NCI-H69 (cell line): ENCODE measurements at places on chromosomes 3 and 15.

DNA sequence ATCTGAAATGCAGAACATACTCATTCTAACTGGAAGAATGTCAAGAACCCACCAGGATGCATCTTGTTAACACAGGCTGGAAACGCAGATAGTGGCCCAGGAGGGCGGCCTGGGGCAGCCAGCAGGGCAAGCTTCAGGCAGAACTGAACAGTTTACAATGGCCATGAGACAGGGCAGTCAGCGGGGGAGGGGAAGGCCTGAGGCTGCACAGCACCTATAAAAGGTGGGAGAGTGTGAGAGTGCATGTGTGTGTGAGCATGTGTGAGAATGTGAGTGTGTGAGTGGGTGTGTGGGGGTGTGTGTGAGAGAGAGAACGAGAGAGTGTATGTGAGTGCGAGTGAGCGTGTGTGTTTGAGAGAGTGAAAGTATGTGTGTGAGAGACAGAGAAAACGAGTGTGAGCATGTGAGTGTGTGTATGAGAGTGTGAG, 26.8 kb upstream of the SLCO2A1 start:
- DNase-seq: no peak

DNA sequence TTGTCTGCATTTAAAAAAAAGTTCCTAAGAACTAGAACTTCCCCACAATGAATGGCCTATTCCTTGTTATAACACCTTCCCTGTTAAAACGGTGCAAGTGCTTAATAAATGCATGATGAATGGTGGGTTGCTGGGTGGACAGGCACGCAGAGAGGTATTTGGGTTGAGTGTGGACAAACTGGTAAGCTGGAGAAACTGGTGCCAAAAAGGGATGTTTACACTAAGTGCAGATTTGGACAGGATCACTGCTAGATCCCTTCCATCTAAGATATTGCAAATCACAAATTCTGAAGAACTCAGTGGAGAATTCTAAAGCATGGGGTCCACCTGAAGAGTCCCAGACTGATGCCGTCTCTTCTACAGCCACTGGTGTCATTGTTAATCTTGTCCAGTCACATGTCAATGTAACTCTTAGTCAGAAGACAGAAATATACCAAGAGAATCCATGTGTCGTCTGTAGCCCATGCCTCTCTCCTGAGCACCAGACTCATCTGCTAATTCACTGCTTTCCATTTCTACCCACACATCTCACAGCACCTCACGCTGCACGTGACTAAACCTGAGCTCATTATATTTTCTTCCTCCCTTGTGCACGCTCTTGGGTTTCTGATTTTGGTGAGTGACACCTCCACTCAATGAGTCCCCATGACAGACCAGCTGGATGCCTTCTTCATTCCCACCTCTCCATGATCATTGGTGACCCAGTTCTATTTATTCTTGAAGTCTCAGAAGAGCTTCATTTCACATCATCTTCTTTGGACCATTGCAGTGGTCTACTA, 328.9 kb downstream of the THSD4 start:
- no peak for DNase-seq

DNA sequence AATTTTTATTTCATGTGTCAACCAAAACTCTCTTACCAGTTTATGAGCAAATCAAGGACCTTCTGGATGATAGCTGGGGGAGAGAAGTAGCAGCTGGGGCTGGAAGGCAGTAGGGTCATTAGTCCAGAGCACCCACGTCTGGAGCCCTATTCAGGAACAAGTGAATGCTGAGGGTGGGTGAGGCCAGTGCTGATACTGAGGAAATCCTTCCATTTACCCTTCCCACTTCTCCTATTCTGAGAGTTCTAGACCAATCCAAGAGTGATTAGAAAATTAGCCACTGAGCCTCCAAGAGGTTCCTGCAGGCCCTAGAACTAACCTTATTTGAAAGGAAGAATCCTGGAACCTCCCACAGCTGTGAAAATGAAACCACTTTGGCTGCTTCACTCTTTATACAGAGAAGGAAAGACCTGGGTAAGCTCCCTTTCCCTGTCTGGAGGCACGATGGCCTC, 46.2 kb upstream of the VILL start:
- no peak for DNase-seq

DNA sequence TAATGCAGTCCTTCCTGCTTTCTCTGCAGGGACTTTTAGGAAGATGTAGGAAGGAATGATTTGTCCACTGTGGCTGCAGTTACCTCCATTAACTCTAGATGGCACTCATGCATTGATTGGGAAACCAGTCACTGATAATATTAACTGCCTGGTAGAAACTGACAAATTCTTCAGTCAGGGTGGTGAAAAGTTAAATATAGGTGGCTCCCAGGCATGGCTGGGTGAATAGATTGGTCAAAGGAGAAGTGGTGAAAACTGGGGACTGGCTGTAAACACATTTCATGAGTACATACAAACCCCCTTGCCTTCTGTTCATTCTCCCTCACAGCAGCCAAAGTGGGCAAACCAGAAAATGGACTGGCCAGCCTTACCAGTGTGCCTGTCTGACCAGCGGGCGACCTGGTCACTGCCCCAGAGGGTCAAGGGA, 333.4 kb downstream of the THSD4 start:
- peak; percentile 28 for DNase-seq

GRCh38 chr3:129597087-129597999, 9.1 kb downstream of the PLXND1 start:
- peak; percentile 79 for DNase-seq

DNA sequence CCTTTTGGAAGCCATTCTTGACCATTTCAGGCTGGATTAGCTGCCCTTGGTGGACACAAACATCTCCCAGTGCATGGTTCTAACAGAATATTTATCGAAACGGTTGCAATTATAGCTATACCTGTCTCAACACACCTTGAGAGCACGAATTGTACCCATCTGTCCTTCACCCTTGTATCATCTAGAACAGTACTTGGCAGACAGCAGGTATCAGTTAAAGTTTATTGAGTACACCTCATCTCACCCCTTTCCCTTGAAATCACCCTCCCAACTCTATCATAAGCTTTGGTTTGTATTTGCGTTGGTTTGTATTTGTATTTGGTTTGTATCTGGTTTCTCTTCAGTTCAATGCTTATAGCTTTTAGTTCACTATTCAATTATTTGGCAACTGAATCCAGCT, 12.4 kb downstream of the TSPAN3 start:
- DNase-seq: no peak

DNA sequence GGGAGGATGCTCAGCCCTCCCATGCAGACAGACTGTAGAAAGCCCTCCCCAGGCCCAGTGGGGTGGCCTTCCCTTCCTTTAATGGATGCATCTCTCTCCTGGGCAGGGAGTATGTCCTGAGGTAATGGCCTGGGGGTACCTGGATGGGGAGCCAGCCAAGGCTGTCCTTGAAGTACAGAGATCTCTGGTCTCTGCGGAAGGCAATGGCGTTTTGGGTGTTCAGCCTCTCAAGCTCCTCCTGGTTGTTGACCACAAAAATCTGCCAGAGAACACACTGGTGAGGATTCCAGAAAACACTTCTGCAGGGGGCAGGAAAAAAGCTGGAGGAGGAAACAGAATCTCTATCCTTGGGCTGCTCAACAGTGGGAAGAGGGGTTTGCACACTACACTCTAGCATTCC, 28.9 kb downstream of the EAF1 start:
- DNase-seq: no peak

DNA sequence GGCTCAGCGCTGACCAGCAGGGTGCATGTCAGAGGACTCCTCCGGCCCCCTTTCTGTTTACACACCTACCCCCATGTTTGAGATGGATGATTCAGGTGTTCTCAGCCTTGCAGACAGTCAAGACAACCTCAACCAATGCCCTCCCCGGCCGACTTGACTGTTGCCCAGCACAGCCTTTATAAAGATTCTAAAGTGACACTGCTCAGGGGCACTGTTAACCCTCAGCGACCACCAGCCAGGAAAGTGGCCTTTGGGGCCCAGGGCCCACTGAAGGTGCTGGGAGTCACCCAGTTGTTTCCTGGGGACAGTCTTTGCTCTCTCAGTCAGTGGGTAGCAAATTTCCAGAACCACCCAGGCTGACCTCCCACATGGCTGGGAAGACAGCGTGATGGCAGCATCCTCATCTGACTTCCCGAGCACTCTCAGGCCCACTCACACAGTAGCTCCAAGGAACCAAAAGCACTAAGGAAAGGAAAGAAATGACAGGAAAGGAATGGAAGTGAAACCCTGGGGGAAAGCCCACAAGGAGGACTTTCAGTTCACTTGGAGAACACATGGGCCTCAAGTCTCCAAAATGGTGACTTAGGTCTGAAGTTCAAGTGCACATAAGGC, 128.4 kb downstream of the ASB7 start:
- no peak for DNase-seq

DNA sequence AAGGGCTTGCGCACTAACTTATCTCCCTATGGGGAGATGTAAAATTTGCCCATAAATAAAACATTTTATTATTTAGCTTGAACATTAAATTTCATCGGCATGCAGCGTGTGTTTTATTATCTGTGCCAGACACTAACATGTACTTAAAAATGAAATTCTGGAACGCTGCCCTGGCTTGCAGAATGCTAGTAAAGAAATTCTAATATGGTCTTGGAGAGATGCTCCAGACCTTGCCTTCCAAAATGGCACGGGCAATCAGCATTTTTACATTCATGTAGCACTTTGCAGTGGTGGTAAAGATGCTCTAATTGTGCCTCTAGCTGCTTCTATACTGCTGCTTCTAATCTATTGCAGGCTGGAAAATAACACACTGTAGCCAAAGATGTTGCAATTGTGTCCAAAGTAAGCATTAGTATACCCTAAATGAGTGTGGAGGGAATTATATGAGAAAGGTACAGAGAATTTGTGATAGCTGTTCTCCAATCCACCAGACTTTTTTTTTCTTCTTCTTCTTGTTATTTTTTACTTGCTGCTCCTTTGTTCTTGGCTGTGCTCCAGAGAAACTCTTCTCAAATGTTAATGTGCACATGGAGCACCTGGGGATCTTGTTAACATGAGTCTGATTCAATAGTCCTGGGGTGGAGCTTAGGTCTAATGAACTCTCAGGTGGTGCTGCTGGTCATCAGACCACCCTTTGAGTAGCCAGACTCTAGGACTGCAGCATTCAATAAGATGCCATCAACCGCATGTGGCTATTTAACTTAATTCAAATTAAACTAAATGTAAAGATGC, 47.3 kb downstream of the CRABP1 start:
- DNase-seq: peak; percentile 84

DNA sequence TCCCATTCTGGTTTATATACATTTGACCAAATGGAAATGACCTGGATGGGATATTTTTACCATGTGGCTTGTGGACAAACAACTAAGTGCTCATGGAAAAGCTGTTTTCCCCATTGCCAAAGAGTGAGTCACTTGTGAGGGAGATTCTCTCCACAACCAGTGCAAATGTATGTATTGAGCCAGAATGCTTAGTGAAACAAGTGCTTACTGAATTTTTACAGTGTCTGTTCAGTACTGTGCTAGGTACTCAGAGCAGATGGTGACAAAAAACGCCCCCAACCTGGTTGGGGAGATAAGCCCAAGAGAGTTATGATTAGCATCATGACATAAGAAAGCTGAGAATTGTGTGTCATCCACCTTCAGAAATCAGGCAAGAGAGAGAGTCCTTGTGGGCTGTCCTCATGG, 2.3 kb downstream of the CHP1 start:
- DNase-seq: no peak

DNA sequence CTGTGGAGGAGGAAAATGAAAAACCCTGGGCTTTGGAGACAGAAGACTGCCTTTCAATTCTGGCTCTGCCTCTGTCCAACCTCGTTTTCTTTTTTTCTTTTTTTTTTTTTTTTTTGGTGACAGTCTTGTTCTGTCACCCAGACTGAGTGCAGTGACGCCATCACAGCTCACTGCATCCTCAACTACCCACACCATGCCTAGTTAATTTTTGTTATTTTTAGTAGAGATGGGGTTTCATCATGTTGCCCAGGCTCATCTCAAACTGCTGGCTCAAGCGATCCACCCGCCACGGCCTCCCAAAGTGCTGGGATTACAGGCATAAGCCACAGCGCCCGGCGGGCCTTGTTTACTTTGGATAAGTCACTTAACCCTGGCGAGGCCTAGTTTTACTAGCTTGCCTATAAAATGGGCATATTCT, 66.3 kb upstream of the SLC25A26 start:
- DNase-seq: no peak

- DNase-seq: no peak
Measured at GRCh38 chr3:133162265-133162664, 124.1 kb downstream of the TMEM108 start.

GRCh38 chr3:35965908-35966307, 326.6 kb downstream of the ARPP21 start:
- DNase-seq: peak; percentile 0

DNA sequence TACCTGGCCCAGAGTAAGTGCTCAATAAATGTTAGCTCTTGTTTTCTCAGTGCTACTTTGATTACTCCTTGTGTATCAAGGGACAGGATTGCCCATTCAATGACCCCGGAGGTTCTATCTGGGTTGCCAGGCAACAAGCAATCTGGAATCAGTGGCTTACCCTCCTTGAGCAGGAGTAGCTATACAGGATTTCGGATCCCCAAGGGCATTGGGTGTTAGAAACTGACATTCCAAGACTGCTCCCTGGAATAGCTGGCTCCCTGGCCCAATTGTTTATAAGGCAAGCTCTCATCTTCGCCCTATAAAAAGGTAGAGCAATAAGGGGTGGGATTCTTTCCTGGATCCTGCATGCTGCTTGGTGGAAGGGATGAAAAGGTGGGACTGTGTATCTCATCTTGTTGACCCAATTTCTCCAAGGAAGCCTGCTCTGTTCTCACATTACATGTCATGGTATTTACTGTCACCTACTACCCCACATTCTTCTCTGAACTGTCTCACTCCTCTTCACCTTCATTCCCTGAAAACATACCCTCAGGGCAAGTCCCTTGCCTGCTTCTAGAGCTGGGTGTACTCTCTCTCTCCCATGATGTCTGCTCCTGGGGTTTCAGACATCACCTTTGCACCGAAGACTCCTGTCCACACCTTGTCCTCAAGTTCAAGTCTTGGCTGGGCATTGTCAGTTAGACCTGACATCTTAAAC, 26.4 kb upstream of the SCN10A start:
- no peak for DNase-seq

DNA sequence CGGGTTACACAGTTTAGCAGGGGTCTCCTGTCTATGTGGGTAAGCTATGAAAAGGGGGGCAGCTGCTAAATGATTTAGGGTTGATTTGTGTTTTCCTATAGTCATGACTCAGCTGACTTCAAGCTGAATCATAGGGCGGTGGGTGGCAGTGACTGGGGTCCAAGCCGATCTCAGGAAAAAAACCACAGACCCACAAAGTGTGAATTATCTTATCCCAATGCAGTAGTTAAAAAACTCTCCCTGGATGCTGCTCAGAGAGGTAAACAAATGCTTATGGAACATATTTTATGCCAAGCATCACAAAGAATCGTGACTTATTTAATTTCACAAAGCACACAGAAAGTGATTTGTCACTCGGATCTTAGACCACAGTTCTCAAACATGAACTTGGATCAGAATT, 18.4 kb upstream of the TOPAZ1 start:
- DNase-seq: no peak

GRCh38 chr15:42060797-42061196, 33.6 kb downstream of the PLA2G4D start:
- no peak for DNase-seq

- no peak for DNase-seq
Measured at GRCh38 chr3:148158210-148158609, 539.5 kb upstream of the AGTR1 start.
